ENCODE measurements at places on chromosomes 4 and X.

- DNase-seq = no peak
Observed at GRCh38 chrX:130174937-130175336, 3.2 kb downstream of the RAB33A start.

GRCh38 chr4:108175966-108176365 lies 7.2 kb upstream of the LEF1 start:
- no peak for DNase-seq

DNA sequence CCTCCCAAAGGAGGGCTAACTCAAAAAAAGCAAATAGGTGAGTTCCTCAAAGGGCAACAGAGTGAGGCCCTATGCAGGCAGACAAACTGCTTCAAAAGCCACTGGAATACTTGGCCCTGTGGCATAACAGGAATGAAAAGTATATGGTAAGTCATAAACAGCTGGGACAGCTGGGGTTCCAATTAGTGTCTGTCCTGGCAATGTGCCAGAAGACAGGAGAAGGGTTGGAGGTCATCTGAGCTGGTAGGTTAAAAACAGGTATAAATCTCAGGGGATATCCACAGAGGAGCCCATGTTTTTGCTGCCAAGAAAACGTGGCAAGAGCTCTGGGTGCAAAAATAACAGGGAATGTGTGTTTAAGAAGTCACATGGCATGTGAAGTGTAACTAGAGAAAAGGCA lies 111.6 kb downstream of the APOOL start:
- DNase-seq = no peak

GRCh38 chr4:91729851-91730250 lies 573.9 kb upstream of the GRID2 start:
- no peak for DNase-seq

DNA sequence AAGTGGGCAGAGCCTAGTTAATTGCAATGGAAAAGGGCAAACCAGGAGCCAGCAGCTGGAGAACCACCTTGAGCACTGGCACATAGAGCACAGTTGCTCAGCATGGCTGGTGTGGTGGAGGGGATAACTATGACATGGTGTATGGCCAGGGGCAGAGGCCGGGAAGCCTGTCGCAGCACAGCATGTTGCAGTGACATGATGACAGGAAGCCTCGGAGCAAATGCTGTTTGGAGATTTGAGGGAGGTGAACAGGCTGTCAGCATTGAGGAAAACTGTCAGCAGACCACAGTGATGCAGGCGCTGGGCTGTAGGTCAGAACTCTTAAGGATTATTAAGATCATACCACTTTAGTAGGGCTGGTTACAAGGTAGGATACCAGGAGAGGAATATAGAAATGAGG lies 228.7 kb downstream of the CBR4 start:
- DNase-seq = no peak

- DNase-seq = peak; percentile 21
Observed at GRCh38 chr4:56424697-56425514, 10.5 kb downstream of the PPAT start.

GRCh38 chr4:10003666-10004065 lies 17.6 kb downstream of the SLC2A9 start:
- no peak for DNase-seq

- DNase-seq = no peak
Observed at GRCh38 chrX:110435196-110435595, 76.5 kb downstream of the RTL9 start.

DNA sequence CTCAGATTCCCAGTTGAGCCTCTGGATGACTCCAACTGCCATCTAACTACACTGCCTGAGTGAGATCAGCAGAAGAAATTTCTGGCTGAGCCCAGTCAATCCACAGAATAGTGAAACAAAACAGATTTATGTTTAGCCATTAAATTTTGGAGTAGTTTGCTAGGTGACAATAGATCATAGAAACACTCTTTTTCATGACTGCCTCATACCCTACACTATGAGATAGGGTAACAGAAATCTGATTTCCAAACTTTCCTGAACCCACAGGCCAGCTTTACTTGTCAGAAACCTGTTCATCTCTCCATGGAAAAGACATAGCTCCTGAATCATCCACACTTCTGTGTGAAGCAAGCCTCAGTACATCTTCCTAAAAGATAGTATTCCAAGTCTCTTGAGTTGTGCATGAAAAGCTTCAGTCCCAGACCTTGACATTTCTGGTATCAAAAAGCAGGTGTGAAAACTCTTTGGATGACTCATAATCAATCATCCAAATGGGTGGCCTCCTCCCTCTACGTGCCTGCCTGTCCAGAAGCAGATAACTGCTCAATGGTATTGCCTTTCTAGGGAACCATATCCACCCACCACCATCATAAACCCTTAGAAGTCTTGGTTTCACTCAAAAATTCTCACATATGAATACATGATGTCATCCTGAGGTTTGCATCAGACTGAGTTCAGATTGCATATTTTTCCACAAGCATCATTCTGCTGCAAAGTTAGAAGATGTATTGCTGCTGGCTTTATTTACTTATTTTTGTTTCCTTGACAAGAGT lies 47.5 kb upstream of the RAP2C start:
- DNase-seq = no peak

Data from HL-60 (cell line).